ENCODE measurements at places on chromosomes 7 and 10.

GRCh38 chr10:86139066-86139657, 227.4 kb downstream of the GRID1 start:
- DNase-seq, result no peak

GRCh38 chr7:127207230-127207629, 45.5 kb downstream of the GRM8 start:
- DNase-seq, result no peak

- peak; percentile 57 for DNase-seq
Measured at GRCh38 chr10:31299119-31299518, 19.9 kb upstream of the ZEB1 start.

DNA sequence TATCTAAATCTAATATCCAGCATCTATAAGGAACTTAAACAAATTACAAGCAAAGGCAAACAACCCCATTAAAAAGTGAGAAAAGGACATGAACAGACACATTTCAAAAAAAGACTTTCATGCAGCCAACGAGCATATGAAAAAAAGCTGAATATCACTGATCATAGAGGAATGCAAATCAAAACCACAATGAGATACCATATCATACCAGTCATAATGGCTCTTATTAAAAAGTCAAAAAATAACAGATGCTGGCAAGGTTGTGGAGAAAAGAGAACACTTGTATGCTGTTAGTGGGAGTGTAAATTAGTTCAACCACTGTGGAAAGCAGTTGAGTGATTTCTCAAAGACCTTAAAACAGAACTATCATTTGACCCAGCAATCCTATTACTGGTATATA, 334.4 kb upstream of the CACNA2D1 start:
- DNase-seq, result peak; percentile 10

DNA sequence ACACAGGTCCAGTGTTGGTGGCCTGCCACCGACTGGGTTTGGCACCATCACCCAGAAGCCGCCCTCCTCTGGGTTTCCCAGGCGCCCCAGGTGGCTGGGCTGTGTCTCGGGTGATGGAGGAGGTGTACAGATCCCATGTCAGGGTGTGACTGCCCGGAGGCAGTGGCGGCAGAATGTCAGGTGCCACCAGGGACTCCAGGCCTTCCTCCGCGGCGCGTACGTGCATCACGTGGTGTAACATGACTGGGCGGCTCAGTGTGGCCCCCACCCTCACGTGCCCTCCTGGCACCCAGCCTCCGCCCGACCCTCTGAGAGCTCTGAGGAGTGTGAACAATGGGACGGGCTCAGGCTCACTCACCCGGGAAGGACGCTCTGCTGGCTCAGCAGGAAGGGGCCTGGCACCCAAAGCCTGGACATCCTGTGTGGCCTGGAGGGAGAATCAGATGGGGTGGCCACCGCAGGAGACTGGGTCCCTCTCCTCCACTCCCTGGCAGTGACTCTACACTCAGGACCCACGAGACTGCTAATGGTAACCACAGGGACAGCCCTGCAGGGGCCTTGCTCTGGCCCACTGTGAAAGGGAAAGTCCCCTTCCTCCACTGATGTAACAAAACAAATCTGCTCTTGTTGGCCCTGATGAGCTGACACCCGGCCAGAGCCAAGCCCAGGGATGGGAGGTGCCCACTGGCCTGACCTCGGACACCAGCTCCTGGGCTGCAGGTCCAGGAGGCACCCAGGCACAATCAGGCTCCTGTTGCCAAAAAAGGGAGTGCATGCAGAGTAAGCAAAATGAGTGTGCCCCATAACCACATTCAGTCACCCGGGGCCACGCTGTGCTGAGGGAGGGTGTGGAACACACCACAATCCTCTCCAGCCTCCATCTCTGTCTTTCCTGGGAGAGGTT, 164.8 kb downstream of the PRKAG2 start:
- DNase-seq, result no peak

- no peak for DNase-seq
Measured at GRCh38 chr7:18529239-18529638, 33.7 kb downstream of the HDAC9 start.

DNA sequence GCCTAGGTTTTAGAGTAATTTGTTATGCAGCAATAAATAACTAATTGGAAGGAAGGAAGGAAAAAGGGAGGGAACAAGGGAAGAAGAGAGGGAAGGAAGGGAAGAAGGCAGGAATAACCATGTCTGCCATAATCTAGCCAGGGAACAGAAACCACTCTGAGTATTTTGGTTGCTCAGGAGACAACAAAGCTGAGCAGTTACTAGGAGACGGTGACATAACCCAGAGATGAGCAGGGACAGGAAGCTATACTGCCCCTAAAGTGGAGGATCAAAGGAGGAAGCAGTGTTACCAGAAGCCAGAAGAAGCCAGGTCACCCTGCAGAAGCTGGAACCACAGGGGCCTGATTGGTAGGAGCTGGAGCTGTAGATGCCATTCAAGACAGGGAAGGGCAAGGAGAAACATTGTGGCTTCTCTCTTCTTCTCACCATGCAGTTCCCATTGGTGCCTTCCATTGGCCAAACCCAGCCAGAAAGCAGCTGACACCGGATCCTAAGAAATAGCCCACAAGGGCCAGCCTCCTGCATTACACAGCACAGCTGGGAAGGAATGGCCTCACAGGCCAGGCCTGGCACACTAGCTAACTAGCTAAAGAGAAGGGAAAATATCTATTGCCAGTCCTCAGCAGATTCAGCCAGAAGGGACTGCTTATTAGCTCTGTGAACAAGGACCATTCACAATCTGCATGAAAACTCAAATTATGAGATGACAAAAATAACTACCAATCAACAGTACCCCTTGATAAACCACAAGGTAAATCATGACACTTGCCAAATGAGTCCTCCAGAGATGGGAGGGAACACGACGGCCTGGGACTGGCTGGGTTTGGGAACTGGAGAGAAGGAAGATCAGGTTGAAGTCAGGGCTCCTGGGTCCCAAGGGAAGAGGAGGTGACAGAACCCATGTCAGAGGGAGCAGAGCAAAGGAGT, 184.5 kb upstream of the NFE2L3 start:
- DNase-seq, result no peak

GRCh38 chr7:113922049-113922448, 3.2 kb upstream of the PPP1R3A start:
- DNase-seq, result no peak

GRCh38 chr7:123201901-123202300, 2.1 kb upstream of the SLC13A1 start:
- DNase-seq, result peak; percentile 51

- DNase-seq, result no peak
Measured at GRCh38 chr7:142488036-142488633, 230.3 kb upstream of the PRSS58 start.

DNA sequence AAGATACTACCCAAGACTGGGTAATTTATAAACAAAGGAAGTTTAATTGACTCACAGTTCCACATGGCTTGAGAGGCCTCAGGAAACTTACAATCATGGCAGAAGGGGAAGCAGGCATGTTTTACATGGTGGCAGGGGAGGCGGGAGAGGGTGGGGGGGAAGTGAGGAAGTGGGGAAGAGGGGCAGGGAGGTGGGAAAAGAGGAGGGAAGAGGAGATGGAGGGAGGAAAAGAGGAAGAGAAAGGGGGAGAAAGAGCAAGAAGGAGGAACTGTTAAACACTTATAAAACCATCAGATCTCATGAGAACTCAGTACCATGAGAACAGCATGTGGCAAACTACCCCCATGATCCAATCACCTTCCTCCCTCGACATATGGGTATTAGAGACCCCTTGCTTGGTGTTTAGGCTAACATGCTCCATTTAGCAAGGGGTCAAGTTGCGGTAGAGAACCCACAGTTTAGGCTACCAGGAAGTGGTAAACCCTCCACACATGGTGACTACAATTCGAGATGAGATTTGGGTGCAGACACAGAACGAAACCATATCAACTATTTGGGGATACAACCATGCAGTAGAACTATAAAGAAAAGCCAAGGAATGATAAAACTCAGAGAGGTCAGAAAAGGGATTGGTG, 3.5 kb upstream of the LMBR1 start:
- DNase-seq, result no peak

DNA sequence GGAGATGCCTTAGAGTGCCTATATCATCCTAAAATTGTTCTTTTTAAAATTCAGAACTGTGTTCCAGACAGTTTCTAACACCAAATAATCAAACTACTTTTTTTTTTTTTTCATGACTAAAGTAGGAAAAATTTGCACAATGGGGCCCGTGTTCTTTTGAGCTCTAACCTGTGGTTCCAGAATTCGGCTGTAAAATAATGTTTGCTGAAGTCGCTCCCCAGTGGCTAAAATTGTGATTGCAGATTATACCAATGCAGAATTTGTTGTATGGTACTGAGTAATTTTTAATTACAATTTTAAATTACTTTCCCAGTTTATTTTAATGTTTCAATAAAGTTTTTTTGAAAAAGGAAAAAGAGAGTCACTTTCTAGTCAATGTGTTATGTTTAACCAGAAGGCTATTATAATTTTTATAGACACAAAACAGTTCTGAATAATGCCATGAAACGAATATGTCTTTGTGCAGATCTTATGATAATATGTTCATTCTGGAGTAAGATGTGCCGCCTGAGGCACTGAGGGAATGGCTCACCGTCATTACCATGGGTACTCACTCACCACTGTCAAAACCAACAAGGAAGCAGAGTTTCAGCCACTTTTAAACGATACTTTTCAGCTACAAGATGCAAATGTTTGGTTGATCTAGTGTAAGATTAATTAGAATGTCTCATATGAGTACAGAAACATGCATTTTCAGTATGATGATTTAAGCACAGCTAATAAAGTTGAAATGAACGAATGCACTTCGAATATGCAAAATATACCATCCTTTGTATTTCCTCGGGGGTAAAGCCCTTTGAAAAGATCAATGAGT, 173.6 kb downstream of the PRKCQ start:
- peak; percentile 44 for DNase-seq

GRCh38 chr10:93917064-93917391, 23.2 kb downstream of the SLC35G1 start:
- DNase-seq, result no peak

DNA sequence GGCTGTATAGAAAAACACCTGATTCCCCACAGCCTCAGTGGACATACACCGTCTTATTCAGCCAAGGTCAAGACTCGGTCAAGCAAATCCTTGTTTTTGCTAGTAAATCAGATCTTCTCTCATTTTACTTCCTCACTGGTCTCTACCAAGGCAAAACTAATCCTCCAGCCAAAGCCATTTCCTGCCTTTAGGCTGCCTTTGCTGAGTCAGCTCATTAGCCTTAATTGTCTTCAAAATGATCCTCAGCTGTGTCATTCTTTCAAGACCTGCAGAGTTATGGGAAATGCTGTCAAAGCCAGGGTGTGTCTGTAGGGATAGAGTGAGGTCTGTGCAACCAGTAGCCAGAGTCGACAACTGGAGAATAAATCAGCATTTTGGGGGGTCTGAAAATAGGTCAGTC, 107.2 kb upstream of the FAM180A start:
- peak; percentile 84 for DNase-seq
